EL (cell line): ENCODE measurements at places on chromosomes 7 and 10.

- DNase-seq = peak; percentile 57
Observed at GRCh38 chr10:92573091-92573797, 649 bp downstream of the IDE start.

- DNase-seq = no peak
Observed at GRCh38 chr10:79250259-79250658, 97.0 kb upstream of the PPIF start.

GRCh38 chr7:34831436-34831835 lies 173.4 kb downstream of the NPSR1 start:
- no peak for DNase-seq

DNA sequence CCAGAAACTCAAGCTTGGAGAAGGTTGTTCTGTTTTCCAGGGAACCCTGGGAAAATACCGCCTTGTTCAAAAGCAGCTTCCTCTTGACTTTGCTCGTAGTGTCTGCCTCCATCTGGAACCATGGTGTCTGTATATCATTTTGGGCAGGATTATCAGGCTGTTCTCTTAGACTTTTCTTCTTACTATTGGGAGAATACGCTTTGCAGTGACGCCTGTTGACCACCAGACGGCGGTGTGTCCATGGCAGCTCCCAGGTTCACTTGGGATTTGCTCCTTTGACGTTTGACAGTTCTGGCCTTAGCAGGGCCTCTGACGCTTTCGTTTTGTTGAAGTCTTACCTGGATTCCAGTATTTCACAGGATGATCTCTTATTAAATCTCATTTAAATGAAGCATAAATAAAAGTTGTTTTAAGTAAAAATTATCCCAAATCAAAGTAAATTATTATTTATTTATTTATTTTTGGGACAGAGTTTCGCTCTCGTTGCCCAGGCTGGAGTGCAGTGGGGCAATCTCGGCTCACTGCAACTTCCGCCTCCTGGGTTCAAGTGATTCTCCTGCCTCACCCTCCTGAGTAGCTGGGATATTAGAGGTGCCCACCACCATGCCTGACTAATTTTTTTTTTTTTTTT lies 41.8 kb upstream of the GJD4 start:
- peak; percentile 74 for DNase-seq

GRCh38 chr7:79410345-79410744 lies 43.1 kb downstream of the MAGI2 start:
- no peak for DNase-seq

DNA sequence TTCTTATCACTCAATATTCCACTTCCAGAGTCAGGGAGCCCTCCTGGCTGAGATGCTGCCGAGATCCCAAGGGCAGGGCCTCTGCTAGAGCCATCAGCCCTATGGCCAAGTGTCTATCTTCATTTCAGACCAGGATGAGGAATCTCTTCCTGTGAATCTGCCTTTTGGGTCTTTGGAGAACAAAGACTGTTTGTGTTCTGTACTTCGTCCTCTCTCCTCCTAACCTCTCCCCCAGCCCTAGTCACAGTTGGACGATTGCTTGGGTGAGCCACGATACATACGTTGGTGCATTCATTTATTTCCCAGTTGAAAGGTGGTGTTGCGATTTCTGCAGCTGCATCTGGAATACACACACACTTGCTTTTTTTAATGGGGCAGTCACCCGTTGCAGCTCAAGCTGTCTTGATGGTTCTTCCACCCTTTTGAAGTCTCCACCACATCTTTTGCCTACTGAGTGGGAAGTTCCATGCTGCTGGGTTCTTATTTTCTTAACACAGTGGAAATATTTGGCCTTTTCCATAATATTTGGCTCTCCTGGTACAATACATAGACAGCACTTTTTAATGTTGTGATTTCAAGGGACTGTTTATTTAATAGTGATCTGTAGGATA lies 26.7 kb downstream of the SH3PXD2A start:
- no peak for DNase-seq

GRCh38 chr10:107031931-107032699 lies 132.4 kb downstream of the SORCS1 start:
- no peak for DNase-seq

GRCh38 chr7:138449580-138449979 lies 10.5 kb upstream of the TRIM24 start:
- DNase-seq = no peak

- DNase-seq = no peak
Observed at GRCh38 chr7:96426027-96426426, 104.1 kb upstream of the SLC25A13 start.

DNA sequence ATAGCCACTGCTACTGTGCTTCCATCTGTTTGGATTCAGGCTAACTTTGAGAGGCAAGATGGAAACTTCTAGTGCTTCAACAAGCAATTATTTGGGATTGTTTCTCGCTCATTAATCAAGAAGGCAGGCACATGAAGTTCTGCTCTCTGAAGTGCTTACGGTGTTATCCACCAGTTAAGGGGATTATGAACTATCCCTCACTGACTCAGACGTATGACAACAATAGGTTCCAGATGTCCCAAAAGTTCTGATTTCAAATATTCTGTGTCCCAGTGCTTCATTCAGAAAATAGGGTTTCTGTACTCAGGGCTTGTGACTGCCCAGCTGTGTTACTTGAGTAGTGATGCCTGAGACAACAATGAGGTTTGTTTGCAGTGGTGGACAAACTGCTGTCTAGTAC lies 81.0 kb downstream of the HACD1 start:
- no peak for DNase-seq

GRCh38 chr7:137209151-137209817 lies 134.2 kb downstream of the PTN start:
- DNase-seq = no peak

GRCh38 chr10:89275383-89275782 lies 23.8 kb upstream of the LIPA start:
- DNase-seq = no peak

DNA sequence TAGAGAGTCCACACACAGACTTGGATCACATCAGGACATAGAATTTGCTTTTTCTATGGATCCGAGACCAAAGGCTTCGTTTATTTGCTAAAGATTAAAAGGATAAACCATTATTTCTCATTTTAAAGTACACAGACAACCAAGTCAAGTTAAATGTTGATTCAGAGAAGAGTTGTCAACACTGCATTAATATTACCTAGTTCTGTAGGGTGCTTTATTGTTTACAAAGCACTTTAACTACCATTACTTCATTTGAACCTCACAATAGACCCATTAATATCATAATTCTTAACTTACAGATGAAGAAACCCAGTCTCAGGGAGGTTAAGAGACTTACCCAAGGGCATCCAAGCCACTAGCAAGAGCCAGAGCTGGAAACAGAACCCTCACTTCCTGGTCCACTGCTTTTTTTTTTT lies 43.2 kb upstream of the GSAP start:
- no peak for DNase-seq

DNA sequence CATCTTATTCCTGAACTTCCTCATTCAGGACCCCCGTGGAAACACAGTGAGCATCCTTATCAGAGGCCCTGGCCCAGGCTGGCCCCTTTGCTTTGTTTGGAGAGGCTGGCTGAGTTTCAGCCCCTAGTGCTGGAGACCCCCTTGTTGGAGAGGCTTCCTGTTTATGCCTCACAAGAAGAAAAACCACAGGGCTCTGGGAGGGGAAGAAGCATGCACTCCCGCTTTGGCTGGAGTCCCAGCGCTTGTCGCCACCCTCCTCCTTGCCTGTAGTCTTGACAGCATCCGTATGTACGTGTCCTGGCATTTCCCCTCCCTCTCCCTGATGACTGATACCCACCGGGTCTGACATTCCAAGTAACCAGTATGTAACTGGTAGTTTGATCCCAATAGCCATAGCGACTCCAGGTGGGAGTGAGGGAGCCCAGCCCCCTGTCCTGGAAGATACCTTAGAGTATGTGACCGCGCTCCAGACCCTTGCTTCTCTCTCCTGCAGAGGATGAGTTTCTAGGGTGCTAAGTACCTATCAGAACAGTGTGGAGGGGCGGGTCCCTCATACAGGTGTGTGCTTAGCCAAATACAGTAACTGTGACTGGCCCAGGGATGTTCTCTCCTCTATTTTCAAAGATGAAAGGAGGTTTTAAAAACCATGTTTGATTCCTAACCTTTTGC lies 6.9 kb upstream of the ATP6V0E2 start:
- no peak for DNase-seq

DNA sequence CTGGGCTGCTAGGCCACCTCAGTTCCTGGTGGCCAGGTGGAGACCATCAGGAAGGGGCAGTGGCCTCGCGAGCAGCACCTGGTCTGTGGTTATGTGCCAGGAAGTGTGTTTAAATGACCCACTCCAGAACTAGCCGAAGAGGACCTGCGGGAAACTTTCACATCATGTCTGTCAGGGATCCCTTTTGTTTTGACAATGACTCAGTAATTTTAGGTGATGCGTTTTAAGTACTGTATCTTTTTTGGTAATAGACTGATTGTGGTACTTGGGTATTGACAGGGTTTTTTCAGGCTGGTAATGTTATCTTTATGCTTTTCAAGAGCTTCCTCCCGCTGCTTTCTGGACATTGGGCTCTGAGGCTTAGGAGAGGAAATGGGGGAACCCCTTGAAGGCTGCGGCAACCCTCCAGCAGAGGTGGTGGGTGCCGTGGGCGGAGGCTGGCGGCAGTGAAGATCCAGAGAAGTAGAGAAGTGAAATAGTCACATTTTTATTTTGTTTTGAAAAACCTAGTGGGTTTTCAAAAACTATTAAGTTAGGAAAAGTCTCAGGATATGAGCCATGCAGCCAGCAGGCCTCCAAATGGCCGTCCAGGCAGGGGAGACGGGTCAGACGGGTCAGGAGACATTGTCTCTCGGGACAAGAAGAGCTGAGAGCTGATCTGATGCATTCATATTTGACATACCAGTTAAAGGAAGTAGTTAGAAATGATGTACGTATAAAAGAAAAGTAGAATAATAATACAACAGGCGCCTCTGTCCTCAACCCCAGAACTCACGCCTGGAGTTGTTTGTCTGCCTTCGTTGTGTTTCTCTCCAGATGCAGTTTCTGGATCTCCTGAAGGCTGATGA lies 27.7 kb downstream of the PPP2R2D start:
- no peak for DNase-seq

DNA sequence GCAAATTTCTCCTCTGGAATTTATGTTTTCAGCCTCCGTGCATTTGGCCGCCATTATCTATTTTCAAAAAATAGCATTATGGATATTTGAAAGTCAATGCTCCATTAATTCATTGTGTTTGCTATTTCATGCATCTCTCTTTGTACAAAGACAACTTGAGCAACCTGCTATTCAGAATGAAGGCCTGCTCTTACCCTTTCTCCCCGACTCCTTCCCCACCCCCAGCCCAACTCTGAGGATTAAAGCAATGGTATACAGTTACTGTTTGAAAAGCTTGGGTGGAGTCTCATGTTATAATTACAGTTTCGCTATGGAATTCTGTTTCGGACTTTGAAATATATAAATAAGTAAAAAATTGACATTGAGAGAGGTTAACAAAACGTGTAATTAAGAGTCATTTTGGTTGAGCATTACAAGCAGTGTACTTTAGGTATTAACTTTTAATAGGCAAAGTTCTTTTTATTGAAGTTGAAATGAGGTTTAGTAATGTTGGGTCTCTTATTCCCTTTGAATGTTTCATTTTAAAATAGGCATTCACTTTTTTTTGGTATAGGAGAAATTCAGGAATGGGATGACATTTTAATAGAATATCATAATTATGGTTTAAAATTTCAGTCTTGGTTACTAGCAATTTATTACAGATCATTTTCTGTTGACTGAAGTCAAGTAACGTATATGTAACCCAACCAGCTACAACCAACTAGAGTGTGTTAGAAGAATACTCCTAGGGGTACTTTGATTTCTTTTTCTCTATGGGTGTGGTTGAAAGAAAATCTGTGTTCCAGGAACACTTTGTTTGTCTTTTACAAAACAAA lies 93.1 kb downstream of the ARID5B start:
- no peak for DNase-seq

DNA sequence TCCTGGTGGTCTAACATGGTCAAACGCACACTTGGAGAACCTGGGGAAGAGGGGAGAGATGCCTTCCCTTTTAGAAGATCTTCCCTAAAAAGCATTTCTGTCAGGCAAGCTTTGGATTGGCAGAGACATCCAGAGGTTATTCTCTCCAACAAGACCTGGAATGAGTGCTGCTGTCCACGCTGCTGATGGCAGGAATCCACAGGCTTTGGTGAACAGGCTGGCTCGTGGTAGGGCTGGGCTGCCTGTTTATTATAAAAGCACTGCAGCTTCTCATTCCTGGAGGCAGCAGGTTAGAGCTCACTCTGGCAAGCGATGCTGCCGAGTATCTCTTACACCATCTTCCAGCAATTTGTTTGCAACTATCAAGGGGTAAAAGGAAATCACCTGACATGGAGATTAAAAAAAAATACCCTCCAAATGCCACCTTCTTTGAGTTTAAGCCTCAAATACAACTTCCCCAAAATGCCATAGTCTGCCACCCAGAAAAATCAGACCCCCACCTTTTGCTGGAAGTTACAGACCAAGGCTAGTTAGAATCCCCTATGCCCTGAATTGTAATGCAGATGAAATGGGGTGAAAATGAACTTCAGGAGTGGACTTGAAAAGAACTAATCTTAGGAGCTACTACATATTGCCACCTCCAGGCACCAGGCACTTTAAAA lies 152.1 kb upstream of the KMT2E start:
- DNase-seq = no peak

GRCh38 chr7:105935250-105935649 lies 27.8 kb upstream of the CDHR3 start:
- DNase-seq = no peak

DNA sequence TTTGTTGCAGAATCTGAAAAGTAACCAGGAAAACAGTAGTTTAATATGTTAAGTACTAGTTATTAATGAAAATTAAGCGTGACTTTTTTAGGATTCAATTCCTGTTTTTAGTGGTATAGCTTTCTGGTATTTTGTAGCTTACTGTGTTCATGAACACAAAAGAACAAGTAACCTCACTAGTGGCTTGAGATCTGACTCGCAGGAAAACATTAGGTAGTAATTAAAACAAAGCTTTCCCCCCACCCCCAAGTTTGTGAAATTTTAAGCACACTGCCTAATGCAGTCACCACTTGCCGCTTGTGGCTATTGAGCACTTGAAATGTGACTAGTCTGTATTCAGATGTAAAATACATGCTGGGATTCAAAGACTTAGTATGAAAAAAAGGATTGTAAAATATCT lies 102.5 kb upstream of the RPA3 start:
- DNase-seq = no peak

DNA sequence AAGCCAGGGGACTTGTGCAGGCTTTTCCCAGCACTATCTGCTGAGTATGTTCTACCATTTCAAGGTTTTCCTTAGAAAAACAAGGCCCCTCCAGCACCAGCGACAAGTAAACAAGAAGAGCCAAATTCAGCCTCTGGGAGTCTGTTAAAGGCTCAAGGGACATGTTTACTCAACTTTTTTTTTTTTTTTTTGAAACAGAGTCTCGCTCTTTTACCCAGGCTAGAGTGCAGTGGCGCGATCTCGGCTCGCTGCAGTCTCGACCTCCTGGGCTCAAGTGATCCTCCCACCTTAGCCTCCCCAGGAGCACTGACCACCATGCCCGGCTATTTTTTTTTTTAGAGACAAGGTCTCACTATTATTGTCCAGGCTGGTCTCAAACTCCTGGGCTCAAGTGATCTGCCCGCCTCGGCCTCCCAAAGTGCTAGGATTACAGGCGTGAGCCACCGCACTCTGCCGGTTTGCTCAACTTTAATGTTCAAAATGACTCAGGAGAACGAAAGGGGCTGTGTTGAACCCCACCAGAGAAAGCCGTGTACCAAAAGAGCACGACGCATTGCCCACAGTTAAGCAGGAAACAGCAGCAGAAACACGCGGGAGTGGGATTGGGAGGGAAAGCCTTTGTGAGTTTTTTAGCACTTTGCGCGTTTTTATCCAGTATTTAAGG lies 772 bp downstream of the PRDX3 start:
- no peak for DNase-seq

GRCh38 chr10:59536167-59537014 lies 173.3 kb downstream of the SLC16A9 start:
- DNase-seq = no peak
